NCI-H2081 treated with DMSO at 0.1 percent for 48 hours (cell line): ENCODE measurements at places on chromosomes 1 and 21.

GRCh38 chr1:151763990-151764389 lies 694 bp upstream of the MRPL9 start:
- DNase-seq: no peak

- no peak for DNase-seq
These were observed 35.3 kb upstream of the NFIA start for GRCh38 chr1:61047061-61047460.

GRCh38 chr1:156807627-156808026 lies 9.0 kb downstream of the SH2D2A start:
- no peak for DNase-seq

DNA sequence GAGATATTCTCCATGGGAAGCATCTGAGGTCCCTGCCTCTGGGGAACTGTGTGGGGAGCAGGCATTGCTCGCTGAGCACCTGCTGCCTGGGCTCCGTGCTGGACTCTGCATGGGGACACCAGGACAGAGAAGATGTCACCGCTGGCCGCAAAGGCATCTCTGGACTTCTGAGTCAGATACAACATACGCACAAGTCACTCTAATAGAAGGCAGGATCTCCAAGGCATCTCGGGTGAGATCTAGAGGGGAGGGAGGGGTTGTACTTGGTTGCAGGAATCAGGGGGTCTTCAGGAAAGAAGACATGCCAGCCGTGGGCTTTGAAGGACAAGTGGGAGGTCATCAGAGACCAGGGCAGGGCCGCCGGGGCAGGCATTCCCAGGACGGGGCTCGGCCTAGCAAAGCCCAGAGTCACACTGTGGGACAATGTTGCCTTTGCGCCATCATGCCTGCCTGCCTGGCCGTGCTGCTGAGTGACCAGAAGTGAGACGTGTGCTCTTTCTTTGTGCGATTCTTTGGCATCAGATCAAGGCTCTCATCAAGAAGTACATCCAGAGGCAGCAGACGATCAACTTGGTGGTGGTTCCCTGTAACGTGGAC lies 28.3 kb downstream of the MX2 start:
- DNase-seq: no peak

DNA sequence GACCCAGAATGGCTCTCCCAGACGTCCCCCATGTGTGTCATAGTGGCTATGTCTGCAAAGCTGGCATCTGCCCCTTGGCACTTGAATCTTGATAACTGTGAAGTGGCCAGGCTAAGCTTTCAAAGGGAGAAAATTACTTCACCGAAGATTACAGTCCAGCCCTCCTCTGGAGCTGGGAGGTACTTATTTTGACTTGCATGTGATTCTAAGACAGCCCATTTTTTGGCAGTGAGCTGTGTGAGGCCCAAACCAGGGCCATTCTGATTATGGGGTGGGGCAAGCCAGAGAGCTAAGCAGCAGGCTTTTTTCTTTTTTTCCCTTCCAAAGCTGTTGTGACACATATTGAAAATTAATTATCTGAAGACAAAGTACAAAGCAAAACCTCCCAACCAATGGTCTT lies 42.1 kb upstream of the C8B start:
- DNase-seq: no peak

GRCh38 chr1:8419172-8419571 lies 101.3 kb downstream of the SLC45A1 start:
- no peak for DNase-seq

- no peak for DNase-seq
These were observed 19.6 kb upstream of the EYA3 start for GRCh38 chr1:28108001-28108400.

DNA sequence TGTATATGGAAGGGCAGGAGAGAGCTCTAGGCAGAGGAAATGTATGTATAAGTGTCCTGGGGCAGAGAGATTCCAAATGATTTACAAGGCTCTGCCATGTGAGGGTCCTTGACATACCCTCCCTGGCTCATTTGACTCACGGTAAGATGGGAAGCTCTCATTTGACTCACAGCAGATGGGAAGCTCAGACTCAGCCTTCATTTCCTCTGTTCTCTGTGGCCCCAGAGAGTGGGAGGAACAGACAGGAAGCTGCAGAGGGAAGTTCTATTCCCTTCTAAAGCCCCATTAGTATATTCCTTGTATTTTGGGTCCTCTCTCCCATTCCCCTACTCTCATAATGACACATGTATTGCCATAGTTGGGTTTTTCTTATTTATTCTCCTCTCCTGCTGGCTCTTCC lies 44.9 kb downstream of the FOXD2 start:
- DNase-seq: no peak

DNA sequence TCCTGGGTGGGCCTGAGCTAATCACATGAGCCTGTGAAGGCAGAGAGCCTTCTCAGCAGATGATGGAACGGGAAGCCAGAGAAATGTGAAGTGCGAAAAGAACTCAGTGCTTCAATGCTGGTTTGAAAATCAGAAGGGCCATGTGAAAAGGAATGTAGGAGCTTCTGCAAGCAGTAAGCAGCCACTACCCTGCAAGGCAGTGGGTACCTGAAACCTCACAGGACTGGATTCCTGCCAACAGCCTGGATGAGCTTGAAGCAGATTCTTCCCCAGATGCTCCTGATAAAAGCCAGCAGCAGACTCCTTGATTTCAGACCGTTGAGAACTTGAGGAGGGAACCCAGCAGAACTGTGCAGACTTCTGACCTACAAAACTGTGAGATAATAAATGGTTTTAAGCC lies 158.6 kb downstream of the SYT2 start:
- no peak for DNase-seq

GRCh38 chr1:183103147-183103546 lies 79.9 kb downstream of the LAMC1 start:
- no peak for DNase-seq

DNA sequence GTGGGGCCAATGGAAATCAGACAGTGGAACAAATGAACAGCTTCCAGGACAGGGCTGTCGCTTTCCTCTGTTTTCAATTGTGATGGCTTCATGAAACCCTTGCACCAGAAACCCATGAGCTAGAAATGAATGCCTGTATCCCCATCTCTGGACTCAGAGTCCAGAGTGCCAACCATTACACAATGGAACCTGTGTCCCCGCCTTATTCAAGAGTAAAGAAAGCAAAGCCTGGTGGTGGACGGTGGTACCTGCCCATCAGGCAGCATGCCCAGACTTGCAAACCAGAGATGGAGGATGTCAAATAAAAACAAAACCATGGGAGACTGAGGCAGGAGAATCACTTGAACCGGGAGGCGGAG lies 4.4 kb upstream of the CAPN2 start:
- no peak for DNase-seq

DNA sequence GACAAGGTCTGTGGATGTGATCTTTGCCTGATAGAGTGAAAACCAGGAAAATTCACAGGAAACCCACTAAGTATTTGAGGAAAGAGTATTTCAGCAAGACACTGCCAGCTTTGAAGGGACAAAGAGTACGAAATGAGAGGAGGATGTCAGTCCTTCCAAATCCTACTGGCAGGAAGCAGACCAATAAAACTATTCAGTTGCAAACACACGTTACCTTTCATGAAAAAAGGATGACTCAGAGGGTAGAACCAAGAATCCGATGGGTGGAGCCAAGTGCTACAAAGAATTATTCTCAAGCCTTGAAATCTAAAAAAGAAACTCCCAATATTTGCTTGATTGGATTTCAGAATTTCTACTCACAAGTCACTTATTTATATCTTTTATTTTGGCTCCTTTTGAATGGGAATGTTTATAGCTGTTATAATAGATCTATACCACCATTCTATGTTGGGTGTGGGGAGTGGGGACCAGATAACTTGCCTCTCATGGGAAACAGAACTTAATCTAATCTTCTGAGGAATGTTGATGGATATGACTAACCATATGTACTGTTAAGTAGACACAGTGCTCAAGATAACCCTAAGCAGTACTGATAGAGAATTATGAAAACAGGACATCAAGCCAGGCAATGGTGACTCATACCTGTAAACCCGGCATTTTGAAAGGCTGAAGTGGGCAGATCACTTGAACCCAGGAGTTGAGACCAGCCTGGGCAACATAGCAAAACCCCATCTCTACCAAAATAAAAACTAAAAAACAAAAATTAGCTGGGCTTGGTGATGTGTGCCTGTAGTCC lies 19.3 kb upstream of the HEATR1 start:
- DNase-seq: no peak

DNA sequence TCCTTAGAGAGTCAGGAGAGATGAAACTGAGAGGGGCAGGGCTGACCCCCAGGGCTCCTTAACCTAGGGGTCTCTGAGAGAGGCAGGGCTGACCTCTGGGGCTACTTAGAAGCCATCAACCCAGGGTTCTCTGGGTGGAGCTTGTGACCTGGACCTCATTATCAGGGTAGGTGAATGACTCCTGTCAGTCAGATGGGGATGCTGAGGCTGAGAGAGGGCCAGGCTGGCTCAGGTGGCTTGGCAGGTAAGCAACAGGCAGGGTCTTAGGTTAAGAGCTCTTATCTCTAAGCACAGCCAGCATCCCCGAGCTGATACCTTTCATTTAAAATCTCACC lies 160.9 kb downstream of the PTPRU start:
- DNase-seq: no peak

GRCh38 chr1:162696286-162696862 lies 64.1 kb downstream of the DDR2 start:
- DNase-seq: peak; percentile 73

DNA sequence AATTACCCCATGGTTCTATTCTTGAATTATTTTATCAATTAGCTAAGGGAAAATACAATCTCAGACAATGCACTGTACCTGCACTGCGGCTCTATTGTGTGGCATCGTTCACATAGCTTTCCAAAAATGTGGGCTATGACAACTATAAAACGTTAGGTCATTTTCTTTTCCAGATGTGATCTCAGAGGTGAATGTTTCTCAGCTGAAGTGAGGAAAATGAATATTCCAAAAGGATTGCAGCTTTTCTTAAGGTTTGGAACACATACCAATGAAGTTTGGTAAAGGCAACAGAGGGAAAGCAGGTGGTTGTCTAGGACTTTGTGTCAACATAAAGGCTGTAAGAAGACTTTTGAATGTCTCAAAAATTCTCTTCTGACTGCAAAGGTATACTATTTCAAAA lies 105.5 kb downstream of the NRIP1 start:
- no peak for DNase-seq

- DNase-seq: no peak
These were observed 63.3 kb downstream of the ASH1L start for GRCh38 chr1:155499263-155499662.

DNA sequence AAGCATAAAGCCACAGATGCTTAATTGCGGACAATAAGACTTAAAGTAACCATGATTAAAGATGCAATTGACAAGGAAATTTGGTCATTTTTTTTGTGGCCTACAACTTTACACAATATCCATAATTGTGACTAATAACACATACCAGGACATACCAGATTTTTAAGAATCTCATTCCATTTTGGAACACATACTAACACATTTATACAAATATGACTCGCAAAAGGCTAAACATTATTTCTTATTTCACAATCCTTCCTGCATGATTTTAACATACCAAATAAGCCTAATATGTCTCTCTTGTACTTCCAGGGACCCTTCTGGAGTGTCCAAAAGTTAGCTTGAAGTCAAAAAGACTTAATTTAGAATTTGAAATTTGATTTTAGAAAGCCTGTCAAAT lies 48.8 kb downstream of the DR1 start:
- no peak for DNase-seq

DNA sequence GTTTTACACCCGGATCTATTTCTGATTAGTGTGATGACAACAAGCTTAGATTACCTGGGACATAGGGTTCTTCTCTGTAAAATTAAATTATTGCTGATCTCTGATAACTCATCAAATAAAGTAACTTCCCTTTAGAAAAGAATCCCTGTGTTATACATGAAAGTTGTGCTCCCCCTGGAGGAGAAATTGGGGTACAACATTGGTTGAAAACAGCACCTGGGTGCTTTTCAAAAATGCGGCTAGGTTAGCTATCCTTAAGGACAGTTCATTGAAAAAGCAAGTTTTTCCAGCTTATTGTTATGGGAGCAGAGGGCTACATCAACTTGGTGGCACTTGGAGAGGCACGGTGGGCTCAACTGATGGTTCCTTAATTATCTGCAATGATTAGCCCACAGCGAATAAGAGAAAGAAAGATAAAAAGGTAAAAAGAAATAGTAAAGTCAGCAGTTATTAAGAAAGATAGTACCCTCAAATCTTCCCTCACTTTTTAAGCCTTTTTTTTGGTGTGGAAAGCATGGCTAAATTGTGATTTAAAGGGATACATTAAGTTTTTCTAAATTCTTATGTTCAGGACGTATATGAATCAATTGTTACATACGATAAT lies 97.8 kb downstream of the FMN2 start:
- DNase-seq: peak; percentile 4
